ENCODE measurements at places on chromosomes 6 and 20.

- no peak for DNase-seq
Measured at GRCh38 chr6:157264701-157265100, 58.6 kb downstream of the TMEM242 start.

GRCh38 chr20:47319517-47320252 is 36.8 kb downstream of the ZMYND8 start:
- DNase-seq = no peak

DNA sequence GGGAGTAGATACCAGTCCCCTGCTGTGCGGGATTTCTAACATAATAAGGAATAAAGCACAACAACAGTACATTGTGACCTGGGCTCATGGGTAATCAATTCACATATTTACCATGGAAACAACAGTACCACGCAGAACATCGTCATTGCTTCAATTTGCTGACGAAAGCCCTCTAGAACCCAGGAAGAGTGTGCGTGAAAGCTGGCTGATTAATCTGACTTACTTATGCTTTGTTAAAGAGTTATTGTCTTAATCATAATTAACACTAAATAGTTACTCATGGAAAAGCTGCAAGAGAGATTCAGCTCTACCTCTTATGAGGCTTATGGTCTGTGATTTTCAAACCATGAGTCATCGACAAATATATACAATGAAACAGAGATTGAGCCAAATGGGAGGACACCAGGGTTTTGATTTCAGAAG is 644.3 kb upstream of the AGPAT4 start:
- DNase-seq = no peak

DNA sequence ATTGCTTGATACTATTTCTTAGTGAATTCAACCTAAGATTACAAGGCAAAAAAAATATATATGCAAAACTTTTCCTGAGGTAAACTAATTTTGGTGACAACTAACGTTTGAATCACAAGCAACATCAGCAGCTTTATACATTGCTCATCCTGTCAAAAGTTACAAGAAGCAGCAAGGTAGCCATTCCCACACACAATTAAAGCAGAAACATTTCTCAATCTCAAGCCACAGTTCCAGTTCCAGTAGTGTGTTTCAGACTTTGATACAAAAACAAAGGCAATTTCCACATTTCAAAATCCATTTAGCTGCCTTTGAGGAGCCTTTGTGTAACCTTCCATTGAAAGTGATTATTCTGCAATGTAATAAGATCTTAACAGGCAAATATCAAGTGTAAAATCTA is 191.0 kb downstream of the WDR27 start:
- DNase-seq = no peak

DNA sequence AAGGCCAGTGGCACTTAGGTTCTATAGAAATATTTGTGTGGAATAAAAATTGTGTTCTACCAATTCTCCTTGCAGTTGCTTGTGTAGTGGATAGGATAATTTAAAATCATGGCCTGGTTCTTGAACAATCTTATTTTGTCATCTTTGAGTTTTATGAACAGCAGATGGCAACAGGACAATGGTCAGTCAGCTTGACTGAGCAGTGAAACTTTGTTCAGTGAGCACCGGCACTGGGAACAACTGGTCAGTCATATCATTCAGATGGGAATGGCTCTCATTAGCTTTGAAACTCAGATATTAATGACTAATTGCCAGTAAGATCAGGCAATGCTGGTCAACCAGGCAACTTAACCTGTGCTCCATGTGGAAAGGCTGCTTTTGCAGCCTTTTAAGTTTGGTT is 129.2 kb downstream of the BCKDHB start:
- no peak for DNase-seq

DNA sequence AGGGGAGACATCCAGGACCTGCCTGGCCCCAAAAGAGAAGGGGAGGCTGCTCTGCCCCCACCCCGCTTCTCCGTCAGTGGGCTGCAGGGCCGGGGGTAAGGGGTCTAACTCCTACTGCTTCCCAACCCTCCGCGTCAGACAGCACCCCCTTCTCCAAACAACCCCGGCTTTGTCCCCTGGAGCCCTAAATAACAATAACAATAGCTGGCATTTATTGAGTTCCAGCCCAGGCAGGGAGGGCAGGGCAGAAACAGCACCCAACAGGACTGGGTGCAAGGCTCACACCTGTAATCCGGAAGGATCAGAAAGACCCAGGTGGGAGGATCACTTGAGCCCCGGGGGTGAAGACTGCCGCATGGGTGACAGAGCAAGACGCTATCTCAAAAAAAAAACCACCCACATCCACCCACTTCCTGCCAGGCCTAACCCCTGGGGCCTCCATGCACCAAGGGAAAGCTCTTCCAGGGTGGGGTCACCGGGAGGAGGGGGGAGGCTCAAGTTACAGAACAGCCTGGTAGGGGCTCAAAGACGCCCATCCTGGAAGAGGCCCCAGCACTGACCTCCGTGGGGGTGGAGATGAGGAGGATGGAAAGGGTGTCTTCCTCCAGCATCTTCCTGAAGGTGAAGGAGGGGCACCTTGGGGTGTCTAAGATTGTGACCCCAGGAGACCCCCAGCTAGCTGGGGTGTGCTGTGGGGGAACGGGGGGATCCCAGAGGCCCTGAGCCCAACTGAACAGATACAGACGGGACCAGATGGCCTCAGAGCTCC is 1.3 kb upstream of the FNDC11 start:
- peak; percentile 31 for DNase-seq

GRCh38 chr6:3405182-3405518 is 51.7 kb downstream of the SLC22A23 start:
- DNase-seq = no peak

DNA sequence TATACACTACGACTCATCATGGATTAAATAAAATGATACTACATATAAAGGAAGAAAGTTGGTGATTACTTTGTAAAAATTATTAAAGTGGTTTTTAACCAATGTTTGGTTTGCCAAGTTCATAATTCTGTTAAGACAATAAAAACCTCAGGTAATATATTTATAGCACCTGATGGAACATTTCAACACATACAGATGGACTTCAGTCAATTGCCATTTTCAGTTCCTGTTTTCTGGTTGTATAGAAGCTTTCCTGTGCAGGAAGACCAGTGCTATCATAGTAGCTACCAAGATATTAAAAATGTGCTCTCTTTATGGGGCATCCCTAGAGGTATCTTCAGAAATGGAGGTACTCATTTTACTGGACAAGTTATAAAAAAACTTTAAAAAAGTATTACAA is 1686.4 kb downstream of the GRIK2 start:
- no peak for DNase-seq

DNA sequence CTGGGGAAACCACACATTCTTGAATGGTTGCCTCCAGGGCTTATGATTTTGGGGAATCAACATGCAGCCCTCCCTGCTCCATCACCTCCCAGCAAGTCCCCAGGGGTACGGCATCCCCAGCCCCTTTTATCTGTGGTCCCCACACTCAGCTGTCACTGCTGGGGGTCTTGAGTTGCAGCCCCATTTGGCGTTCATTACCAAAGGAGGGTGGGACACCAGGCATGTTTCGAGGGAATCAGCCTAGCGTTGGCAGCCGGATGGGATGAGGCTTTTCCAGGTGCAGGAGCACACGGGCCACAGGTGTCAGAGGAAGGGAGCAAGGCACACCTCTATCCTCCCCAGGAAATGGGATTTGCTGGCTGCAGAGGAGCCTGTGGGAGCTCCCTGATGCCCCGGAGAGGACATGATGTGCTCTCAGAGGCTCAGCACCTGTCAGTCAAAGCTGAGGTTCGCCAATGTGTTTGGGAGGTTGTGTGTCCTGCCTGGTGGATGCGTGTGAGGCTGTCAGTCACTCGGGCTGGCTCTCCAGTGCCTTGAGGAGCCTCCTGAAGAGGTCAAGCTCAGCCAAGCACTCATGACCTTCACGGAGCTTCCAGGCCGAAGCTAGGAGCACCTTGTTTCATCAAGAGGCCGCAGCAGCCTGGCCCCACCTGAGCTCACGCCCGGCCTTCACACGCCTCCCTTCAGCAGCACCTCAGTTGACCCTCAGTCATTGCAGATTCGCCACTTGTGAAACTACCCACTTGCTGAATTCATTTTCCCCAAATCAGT is 95.0 kb downstream of the ERMARD start:
- DNase-seq = no peak

GRCh38 chr6:108793516-108794251 is 54.5 kb upstream of the ARMC2 start:
- DNase-seq = no peak

DNA sequence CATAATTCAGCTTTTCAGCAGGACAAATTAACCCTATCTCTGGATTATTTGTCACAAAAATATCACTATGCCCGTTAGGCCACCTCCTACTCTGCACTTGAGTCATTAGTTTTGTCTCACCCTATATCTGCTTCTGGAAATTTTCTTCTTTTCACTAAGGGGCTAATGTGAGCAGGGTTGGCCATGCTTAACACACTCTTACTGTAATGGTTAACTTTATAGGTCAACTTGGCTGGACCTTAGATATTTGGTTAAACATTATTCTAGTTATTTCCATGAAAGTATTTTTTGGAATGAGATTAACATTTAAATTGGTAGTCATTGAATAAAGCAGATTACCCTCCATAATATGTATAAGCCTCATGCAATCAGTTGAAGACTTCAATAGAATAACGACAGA is 394.6 kb upstream of the PTCHD4 start:
- no peak for DNase-seq

DNA sequence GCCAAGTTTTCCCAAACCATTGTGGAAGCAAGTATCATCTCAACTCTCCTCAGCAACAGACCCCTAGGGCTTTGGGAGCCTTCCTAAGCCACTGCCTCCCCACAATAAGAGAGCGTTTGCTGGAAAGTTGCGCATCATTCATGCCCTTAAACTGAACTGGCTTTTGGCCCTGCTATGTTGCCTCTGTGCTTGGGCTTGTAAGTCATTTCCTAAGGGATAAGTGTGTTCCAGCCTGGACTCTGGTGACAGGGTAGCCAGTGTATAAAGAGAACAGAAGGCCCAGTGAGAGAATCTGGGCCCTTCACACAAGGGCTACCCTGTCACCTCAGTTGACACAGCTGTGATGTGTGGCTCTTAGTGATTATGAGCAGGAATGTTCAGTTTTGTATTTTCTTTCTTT is 77.8 kb downstream of the COL9A1 start:
- no peak for DNase-seq

DNA sequence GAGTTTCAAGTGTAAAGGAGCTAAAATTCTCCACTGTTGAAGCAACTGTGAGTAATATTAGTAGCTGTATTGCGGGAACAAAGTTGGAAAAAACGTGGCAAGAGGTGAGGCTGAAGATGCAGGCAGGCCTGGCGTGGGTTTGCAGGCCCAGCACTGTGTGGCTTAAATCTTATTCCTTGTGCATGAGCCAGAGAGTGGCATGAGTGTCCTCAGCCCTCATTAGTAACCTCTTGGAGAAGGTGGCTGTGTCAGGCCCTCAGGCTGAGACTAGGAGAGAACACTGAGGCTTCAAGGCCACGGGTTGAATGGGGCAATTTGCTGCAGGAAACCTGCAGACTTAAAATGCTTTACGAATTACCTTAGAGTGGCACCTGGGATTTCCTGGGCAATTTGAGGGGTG is 372.7 kb upstream of the CITED2 start:
- no peak for DNase-seq

- DNase-seq = no peak
Measured at GRCh38 chr6:102549221-102549874, 1155.8 kb downstream of the GRIK2 start.

DNA sequence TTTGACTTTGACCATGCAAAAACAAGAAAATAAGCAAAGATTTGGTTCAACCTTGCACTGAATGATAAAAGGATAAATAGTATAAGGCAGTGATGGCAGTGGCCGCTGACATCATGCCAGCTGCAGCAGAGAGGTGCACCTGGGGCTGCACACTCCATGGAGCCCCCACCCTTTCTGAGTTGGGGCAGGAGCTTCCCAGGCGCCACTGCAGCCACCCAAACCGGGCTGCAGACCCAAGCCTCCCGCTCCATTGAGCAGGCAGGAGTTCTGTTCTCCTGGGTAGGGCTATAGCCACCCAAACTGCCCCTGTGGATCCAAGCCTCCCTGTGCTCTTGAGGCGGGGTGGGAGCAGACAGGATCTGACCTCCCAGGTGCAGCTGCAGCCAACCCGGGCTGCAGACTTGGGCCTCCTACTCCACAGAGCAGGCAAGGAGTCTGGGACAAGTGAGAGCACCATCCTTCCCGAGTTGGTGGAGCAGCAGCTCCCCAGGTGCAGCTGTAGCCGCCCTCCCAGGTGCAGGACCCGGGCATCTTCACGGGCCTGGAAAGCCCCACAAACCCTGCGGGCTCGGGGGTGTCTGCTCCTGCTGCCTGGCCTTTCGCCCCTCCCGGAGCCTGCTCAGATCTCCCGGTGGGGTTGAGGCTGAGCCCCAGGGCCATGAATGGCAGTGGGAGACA is 537.9 kb downstream of the TENT5A start:
- DNase-seq = no peak

DNA sequence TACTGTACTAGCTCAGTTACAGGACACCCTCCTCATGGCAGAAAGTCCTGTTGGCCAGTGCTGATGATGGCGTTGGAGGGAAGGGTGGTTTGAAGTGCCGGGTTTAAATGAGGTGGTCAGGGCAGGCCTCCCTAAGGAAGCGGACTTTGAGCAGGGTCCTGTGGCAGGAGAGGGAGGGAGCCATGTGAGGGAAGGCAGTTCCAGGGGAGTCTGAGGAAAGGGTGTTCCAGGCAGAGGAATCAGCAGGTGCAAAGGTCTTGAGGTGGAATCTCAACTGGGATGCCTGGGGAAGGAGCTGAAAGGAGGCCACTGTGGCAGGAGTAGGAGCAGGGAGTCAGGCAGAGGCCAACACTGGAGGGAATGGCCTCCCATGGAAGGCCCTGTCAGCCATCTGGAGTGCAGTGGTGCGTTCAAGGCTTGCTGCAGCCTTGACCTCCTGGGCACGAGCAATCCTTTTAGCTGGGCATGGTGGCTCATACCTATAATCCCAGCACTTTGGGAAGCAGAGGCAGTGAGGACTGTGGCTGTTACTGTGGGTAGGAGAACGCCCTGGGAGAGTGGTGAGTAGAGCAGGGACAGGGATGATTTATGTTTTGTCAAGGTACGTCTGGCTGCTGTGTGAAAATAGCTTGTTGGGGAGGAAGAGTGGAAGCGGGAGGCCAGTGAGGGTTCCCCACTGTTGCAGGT is 26.2 kb downstream of the VSTM2L start:
- no peak for DNase-seq

DNA sequence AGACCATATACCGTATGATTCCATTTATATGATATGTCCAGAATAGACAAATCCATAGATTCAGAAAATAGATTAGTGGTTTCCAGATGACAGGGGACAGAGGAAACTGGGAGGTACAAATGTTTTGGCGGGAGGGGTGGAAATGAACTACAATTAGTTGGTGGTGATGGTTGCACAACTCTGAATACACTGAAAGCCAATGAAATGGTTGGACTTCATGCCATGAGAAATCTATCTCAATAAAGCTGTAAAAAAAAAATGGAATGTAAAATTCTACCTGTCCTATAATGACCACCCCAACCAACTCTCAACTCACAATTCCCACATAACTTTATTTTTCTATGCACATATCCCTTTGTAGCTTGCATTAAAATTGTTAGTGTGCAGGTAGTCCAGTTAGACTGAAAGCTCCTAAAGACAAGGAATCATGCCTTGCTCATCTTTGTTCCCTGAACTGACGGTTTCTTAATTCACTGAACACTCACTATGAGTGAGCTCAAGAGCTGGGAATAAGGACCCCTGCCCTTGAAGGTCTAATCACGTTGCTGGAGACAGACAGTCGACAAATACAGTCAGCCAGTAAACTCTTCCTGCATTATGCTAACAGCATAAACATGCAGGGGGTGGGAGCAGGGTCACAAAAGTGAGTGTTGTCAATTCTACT is 1.4 kb downstream of the DCDC2 start:
- DNase-seq = no peak

All from activated CD4-positive, CD25-positive, alpha-beta regulatory T cell treated with anti-CD3 and anti-CD28 coated beads, Interleukin-2, amount 50 U/mL, for 16 hours (primary cell).